ENCODE measurements at places on chromosomes 1 and 21.

DNA sequence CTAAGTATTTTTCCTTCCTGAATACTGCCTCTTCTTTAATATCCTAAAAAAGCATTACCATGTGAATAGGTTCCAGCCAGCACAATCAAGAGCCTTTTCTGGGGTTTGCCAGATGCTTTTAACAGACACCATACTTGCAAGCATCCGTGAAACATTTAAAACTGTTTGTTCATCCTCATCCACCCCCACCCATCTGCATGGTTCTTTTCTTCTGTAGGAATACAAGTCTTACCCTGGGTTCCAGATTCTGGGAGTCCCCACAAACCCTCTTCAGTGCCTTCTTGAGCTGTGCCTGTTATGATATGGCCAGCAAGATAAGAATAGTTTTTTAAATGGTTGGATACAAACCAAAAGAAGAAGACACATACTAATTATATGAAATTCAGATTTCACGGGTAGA is 354.9 kb upstream of the PLXNA2 start:
- DNase-seq = no peak

GRCh38 chr1:172380441-172381244 is 39.8 kb upstream of the C1orf105 start:
- DNase-seq = no peak

- DNase-seq = no peak
Measured at GRCh38 chr1:156795787-156796186, 20.9 kb downstream of the SH2D2A start.

- DNase-seq = no peak
Measured at GRCh38 chr1:50177994-50178393, 69.3 kb downstream of the ELAVL4 start.

- no peak for DNase-seq
Measured at GRCh38 chr1:62370594-62370993, 51.4 kb upstream of the KANK4 start.

DNA sequence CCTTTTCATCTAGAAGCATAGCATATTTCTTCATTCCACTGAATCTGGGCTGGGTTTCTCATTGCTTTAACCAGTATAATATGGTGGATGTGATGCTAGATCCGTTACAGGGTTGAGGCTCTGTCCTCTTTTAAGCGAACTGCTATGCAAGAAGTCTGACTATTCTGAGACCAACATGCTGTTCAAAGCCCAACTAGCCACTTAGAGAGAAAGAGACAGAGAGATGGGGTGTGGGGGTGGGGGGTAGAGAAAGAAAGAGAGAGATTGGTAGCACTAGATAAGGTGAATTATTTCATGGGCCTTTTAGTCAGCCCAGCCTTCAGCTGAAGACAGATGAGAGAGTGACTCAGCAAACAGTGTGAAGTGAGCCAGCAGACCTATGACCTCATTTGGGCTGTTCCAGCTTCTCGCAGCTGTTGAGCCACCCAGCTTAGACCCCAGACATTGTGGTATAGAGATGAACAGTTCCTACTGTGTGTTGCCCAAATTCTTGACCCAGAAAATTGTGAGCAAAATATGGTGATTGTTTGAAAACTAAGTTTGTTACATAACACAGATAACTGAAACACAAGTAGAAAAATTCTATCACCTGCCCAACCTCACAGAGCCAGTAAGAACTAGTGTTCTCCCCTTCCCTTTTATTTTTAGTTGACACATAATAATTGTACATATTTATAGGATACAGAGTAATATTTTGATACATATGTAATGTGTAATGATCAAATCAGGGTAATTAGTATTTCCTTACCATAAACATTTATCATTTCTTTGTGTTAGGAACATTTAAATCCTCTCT is 40.7 kb upstream of the PRKACB start:
- no peak for DNase-seq

DNA sequence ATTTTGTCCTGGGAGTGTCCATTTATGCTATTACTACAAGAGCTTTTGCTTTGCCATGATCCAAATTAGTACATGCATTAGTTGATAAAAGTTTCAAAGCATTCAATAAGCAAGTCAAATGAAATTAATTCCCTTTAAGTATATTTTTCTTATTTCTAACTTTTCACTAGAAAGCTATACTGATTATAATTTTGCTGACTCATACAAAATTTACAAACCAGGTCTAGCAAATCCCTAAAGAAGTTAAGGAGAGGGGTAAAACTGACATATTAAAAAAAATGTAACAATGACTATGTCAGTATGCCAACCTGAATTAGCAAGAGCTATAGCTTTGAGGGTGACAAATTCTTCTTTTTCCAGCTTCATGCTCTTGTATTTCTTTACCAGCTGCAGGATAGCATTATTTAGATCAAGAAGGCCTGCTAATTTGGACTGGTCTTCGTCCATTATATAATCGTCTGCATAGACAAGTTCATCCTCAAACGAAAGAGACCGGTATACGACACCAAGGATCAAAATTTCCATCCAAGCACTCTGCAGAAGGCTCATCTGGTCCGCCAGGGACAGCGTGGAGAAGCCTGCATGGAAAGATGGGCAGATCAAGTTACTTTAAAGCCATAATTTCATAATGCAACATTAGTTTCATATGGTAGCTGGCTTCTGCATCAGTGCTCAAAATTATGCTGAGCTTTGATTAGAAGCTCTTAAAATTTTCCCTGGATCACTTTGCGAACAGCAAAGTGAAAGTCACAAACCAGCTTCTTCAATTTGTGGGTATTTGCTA is 95.8 kb upstream of the USH2A start:
- no peak for DNase-seq

- no peak for DNase-seq
Measured at GRCh38 chr1:168088511-168089325, 48.0 kb downstream of the GPR161 start.

GRCh38 chr1:184260382-184260781 is 126.4 kb upstream of the C1orf21 start:
- no peak for DNase-seq
